ENCODE measurements at places on chromosomes 13 and 19.

GRCh38 chr13:22047082-22047784 is 376.4 kb downstream of the FGF9 start:
- DNase-seq = no peak

DNA sequence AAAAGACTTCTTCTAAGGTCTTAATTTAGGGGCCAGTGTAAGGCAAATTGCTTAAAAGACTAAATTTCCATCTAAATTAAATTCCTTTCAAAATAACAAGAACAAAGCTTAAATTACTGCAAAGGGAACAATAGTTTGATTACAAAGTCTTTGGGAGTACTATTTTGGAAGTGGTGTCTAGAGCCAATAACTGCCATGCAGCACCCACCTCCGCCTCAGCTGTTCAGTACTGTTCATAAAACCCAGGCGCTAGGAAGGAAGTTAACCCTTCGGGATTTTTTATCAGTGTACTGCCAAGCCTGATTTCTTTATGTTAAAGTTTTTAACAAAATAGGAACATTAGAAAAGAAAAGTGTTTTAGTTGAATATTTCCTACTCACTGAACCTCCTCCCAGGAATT is 210.1 kb downstream of the LIG4 start:
- DNase-seq = no peak

DNA sequence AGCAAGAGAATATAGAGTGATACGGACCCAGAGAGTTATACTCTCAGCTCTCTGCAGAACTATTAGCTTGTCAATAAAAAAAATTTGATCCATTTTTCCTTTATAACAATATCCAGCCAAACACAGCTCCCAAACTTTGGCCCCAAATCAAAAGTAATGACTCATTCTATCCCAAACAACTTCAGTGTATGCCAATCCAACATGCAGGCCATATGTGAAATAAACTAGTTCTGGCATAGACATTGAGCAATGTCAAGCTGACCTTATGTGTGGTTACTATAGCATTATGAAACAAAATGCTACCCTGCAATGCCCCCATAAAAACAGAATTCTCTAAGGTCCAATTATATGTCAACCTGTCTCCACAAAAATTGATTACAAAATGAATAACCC is 209.5 kb downstream of the DNAJC15 start:
- DNase-seq = no peak

DNA sequence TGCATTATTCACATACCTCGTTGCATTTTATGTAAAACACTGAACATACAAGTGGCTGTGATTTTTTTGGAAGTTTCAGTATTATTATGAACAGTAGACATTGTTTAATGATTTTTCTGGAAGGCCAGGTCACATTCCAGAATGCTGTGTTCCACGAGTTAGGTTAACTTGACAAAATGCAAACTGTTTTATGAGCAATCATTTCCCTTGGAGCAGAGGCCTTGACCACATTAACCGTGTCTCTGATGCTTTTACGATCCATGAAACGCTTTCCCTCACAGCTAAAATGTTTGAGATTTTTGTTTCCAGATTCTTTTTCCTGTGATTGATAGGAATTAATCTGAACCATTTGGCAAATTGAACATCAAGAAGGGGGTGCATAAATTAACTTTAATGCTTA is 57.8 kb downstream of the MBNL2 start:
- DNase-seq = no peak

GRCh38 chr19:49843265-49843664 is 7.7 kb upstream of the PTOV1 start:
- DNase-seq = no peak

DNA sequence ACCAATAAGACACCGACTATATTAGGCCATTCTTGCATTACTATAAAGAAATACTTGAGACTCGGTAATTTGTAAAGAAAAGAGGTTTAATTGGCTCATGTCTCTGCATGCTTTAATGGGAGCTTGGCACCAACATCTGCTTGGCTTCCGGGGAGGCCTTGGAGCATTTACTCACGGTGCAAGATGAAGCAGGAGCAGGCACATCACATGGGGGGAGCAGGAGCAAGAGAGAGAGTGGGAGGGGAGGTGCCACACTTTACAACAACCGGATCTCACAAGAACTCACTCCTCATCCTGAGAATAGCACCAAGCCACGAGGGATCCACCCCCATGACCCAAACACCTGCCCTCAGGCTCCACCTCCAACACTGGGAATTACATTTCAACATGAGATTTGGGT is 224.8 kb downstream of the KLF5 start:
- no peak for DNase-seq
